Left hindlimb (tissue), 1 donor: ENCODE measurements at places on chromosomes 16 and 17.
A peak's percentile ranks its signal among the peaks of the same experiment; 100 is the strongest.

- peak; percentile 78 for DNase-seq
Observed at GRCh38 chr17:39623356-39623950, 3.3 kb upstream of the PPP1R1B start.

DNA sequence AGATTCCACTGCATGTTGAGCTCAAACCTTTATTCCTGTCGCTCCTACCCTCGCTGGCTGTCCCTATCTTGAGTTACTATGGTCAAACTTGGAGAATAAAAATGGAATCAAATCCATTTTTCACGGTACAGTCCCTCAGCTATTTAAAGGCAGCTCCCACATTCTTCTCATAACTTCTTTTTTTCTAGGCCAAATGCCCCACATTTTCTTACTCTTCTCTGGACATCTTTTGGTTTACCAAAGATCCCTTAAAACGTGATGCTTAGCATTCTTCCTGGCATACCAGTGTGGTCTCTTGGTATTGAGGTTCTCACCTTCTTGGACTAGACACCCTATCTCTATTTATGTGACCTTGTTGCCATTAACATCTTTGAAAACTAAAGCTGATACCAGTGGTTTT, 48.3 kb upstream of the MAF start:
- DNase-seq, result no peak

- no peak for DNase-seq
Observed at GRCh38 chr16:9139965-9140364, 48.5 kb downstream of the HAPSTR1 start.

DNA sequence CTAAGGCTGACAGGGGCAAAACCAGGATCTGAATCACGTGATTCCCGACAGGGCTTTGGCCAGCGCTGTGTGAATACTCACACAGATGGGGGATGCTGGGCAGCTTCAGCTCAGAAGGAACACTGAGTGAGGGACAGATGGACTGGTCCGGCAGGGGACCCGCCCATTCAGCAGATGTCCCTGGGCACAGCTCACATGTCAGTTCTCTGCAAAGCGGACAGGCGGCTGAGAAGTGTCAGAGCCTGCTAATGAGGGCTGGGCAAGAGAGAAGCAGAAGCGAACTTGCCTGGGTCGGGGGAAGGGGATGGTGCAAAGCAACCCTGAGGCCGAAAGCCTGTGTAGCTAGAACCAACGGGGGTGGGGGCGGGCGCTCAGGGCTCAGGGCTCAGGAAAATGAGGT, 11.9 kb upstream of the GLIS2 start:
- DNase-seq, result no peak

DNA sequence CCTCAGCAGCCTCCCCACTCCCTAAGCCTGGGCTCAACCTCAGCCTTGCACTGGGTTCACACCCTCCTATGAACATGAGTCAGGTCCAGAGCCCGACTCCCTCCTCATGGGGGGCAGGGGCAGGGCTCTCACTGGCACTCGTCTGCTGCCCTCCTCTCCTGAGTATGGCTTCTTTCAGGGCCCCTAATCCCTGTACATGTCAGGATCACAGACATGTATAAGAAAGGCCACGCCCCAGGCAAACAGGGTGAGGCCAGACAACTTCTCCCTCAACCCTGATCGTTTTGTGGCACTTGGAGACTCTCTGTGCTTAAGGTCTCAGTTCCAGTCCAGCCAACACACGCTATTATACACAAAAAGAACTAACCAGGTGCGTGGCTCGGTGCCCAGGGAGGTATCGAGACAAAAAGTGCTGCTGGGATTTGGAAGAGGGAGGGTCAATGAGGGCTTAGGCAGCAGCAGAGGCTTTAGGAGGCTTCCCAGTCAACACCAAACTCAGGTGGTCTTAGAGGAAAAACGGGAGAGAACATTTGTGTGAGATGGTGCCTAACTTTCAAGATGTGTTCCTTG, 45.2 kb downstream of the CMTM3 start:
- no peak for DNase-seq

DNA sequence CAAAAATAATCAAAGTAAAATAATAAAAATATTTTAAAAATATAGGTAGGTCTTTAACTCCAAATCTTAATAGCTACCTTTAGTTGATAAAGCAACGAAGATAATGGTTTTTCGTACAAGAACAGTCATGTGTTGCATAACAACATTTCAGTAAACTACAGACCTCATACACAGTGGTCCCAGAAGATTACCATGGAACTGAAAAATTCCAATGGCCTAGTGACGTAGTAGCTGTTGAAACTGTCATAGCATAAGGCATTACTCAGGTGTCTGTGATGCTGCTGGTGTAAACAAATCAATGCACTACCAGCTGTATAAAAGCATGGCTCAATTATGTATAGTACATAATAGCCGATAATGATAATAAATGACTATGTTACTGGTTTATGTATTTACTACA, 43.9 kb downstream of the CREBBP start:
- DNase-seq, result no peak

DNA sequence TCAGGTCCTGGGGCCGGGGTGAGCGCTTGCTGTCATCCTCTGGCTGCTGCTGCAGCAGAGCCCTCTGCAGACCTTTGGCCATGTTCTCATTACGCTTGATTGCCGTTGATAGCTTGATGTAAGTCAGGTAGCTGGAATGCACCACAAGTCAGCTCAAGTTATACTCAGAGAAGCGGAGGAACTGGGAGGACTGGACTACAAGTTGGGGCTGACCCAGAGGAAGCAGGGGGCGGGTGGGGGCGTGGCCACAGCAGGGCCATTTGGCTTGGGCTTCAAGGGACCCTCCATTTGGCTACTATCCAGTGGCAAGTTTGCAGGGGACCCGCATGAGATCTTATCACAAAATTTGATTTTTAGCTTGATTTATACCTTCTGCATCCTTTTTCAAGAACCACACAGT, 19.0 kb upstream of the EVPL start:
- DNase-seq, result no peak

- no peak for DNase-seq
Observed at GRCh38 chr16:53257001-53257400, 177.3 kb upstream of the RBL2 start.

- DNase-seq, result no peak
Observed at GRCh38 chr16:3839402-3840184, 40.9 kb downstream of the CREBBP start.

DNA sequence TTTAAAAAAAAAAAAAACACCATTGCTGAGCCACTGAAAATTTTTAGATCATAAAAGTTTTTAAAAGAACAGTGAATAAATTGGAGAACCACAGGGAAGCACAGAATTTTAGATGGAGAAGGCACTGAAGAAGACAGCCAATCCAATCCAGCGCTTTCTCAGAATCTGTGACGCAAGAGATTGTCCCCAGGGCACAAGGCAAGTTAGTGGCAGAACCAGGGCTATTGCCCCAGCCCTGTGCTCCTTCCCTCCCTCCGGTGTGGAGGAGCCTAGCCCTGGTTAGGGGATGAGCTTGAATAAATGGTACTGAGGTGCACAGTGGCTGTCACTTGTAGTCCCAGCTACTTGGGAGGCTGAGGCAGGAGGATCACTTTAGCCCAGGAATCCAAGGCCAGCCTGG, 108.3 kb downstream of the ZNF423 start:
- no peak for DNase-seq

DNA sequence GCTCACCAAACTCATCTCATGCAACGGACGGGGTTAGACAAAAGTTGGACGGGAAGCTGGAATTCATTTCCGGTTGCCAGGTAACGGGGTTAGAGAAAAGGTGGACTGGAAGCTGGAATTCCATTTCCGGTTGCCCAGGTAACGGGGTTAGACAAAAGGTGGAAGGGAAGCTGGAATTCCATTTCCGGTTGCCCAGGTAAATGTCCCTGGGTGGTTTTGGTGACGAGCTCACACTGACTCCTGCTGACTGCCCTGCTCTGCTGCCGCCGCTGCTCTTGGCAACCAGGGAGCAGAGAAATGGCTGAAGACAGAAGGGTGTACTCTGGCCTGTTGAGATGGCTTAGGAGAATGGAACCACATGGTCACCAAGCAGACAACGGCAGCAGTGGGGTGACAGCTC, 170.3 kb upstream of the RPH3AL start:
- DNase-seq, result no peak

DNA sequence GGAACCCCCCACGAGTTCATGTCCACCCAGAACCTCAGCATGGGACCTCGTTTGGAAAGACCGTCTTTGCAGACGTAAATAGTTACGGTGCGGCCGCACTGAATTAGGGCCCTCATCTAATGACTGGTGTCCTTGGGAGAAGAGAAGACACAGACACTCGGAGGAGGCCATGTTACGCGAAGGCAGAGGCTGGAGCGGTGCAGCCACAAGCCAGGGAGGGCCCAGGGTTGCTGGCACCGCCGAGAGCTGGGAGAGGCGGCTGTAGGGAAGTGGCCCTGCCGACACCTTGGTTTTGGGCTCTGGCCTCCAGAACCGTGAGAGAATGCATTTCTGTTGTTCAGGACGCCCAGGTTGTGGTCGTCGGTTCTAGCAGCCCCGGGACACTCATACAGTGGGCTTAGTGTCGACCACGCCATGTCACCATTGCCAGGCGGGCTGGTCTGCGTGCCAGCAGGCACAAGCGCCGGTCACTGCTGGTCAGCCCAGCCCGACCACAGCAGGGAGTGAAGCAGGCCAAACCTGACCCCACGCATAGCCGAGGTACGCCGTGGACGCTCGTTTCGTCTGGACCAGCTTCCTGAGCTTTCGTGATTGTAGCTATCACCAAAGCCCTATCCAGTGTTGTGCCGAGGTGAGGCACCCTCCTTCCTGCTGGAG, 10.7 kb upstream of the WDR45B start:
- no peak for DNase-seq

DNA sequence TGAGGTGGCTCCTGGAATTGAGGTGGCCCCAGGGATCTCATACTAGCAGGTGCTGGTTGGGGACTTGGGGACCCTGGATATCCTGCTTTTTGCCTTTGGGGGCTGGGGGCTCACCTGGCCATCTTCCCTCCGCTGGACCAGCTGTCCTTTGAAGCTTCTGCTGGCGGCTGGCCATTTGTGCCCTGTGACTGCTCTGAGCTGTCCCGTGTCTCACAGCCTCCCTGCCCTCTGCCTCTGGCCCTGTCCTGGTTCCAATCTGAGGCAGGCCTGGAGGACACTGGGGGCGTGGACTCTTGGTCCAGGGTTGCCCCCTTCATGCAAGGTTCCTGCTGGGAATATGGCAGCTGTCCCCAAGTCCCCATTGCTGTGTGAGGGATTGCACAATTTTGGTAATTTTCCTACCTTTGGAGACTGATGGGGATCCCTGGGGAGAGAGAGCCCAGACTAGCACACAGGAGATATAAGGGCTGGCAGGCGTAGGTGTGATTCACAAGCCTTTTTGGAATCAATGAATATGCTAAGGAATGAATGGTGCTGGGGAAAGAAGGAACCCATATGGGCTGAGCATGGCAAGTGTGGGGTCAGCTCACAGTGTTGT, 19.2 kb downstream of the ADCY7 start:
- no peak for DNase-seq

DNA sequence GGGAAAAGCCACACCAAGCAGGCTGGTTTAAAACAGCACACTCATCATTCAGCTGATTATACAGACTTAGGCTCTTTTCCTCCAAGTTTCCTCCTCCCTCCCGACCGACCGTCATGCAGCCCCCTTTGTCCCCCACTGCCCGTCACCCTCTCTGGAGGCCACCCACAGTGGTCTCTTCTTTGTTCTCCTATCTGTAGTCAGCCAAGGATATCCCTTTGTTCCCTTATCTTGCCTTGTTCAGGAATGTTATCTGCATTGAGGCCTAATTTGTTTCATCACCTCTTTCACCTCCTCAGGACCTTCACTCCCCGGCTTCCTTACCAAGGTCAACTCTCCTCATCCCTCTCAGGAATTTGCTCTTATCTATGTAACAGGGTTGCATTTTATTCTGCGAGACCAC, 186.4 kb upstream of the CDH13 start:
- DNase-seq, result no peak

- DNase-seq, result no peak
Observed at GRCh38 chr17:39920218-39921210, 2.1 kb upstream of the GSDMB start.

DNA sequence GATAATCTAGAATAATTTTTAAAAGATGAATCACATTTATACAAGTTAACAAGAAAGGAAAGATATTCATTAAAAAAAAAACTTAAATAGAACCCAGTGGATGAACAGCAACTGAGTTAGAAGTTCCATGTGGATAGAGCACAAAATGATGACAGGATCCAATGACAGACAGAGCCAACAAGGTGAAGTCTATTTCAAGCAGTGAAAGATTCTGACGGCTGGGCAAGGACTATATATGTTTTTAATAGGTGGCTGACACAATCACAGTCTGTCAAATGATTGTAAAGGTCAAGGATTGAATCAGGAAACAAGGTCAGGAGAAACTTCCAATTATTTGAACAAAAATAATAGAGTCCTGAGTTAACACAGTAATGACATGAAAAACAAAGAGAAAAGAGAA, 1460.0 kb upstream of the CDH8 start:
- DNase-seq, result no peak

GRCh38 chr16:55506083-55506482, 2.8 kb upstream of the LPCAT2 start:
- DNase-seq, result no peak

GRCh38 chr16:8625491-8626087, 4.1 kb downstream of the METTL22 start:
- DNase-seq, result no peak

GRCh38 chr16:87382023-87382785, 1.4 kb downstream of the FBXO31 start:
- DNase-seq, result no peak

- no peak for DNase-seq
Observed at GRCh38 chr17:57454729-57455062, 198.4 kb downstream of the MSI2 start.

- peak; percentile 85 for DNase-seq
Observed at GRCh38 chr16:66366433-66367299, at the start of gene CDH5. Gene CDH5, plus strand, starts transcription at chr16:66366691. Its CDS starts 12,647 bp downstream, at chr16:66379338.

DNA sequence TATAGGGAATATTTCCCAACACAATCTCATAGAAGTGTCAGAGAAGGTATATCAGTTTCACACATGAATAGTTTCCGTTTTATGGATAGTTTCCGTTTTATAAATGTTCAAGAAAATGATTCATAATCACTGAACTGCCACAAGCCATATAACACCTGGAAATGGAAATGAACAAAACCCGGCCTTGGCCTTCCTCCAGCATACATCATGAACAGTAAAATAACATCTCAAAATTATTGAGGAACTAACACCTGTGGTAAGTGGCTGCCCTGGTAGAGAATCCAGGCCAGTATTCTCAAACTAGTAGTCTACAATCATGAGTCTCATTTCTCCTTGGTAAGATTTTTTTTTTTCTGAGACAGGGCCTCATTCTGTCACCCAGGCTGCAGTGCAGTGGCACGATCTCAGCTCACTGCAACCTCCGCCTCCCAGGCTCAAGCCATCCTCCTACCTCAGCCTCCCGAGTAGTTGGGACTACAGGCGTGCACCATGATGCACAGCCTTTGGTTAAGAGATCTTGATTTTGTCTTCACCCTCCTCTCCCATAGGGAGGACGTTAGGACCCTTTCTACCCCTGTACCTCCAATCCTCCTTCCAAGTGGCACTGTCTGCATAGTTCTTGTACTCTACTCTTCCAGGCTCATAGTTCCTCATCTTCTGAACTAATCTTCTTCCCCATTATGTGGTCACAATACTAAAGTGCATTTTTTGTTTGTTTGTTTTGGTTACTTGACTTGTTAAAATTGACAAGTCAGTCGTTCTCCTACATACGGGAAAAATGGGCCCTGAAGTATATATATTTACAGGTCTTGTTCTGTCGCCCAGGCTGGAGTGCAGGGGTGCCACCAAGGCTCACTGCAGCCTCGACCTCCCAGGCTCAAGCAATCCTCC, 15.0 kb upstream of the RGS9 start:
- DNase-seq, result no peak
